Tongue (tissue), 3 donors: ENCODE measurements at places on chromosomes 11 and 22. TPM values are rescaled to one million over a fixed set of nuclear protein-coding genes. Genes with fewer than 3 reads are reported as not detected.

Gene PGA5
- total RNA-seq: not detected

Gene PHLDB1
- 103 TPM for total RNA-seq

Gene TRIM49
- not detected for total RNA-seq

Gene MADD
- 30.2 TPM for total RNA-seq

Gene BACE1
- 29.1 TPM for total RNA-seq

Gene SNX32
- 0.10 TPM for total RNA-seq

Gene SLC17A6
- total RNA-seq: not detected

Gene TIMP3
- total RNA-seq: 171 TPM

Gene OR51E1
- total RNA-seq: 1.9 TPM

Gene FBLN1
- total RNA-seq: 115 TPM

Gene NRGN
- 2.9 TPM for total RNA-seq

Gene NAALAD2
- total RNA-seq: 8.5 TPM

Gene MS4A2
- 1.9 TPM for total RNA-seq

Gene HOATZ
- not detected for total RNA-seq

Gene ZBTB44
- total RNA-seq: 91.6 TPM

Gene GTSE1
- total RNA-seq: 5.5 TPM

Gene CCDC89
- 3.7 TPM for total RNA-seq

Gene AQP11
- 1.4 TPM for total RNA-seq

Gene APOBEC3G
- total RNA-seq: 6.6 TPM

Gene MYBPC3
- total RNA-seq: not detected

Gene NRIP3
- total RNA-seq: 0.62 TPM

Gene HTR3B
- not detected for total RNA-seq

Gene RNF215
- 11.3 TPM for total RNA-seq

Gene GGTLC2
- total RNA-seq: not detected

Gene TRIM49C
- not detected for total RNA-seq

Gene MUC6
- not detected for total RNA-seq

Gene TUB
- total RNA-seq: 26.2 TPM

Gene MMP3
- total RNA-seq: 0.10 TPM

Gene OR56A1
- total RNA-seq: under 0.01 TPM

Gene SLC22A25
- total RNA-seq: not detected

Gene FREY1
- total RNA-seq: not detected

Gene UPK3A
- total RNA-seq: not detected

Gene CHST1
- 5.6 TPM for total RNA-seq

Gene PKDREJ
- total RNA-seq: 0.10 TPM

Gene DNHD1
- total RNA-seq: 7.0 TPM

Gene KIAA1671
- 31.7 TPM for total RNA-seq

Gene CYP2D6
- 0.41 TPM for total RNA-seq

Gene PLEKHB1
- total RNA-seq: 4.5 TPM

Gene VWA5A
- total RNA-seq: 110 TPM

Gene ANKK1
- total RNA-seq: 0.21 TPM

Gene SCN3B
- 18.5 TPM for total RNA-seq

Gene PHOX2A
- total RNA-seq: not detected

Gene ACR
- total RNA-seq: 3.3 TPM

Gene F2
- not detected for total RNA-seq

Gene ALKBH8
- total RNA-seq: 23.1 TPM

Gene DBX1
- 2.3 TPM for total RNA-seq
